ENCODE measurements at places on chromosomes 2 and 18.

DNA sequence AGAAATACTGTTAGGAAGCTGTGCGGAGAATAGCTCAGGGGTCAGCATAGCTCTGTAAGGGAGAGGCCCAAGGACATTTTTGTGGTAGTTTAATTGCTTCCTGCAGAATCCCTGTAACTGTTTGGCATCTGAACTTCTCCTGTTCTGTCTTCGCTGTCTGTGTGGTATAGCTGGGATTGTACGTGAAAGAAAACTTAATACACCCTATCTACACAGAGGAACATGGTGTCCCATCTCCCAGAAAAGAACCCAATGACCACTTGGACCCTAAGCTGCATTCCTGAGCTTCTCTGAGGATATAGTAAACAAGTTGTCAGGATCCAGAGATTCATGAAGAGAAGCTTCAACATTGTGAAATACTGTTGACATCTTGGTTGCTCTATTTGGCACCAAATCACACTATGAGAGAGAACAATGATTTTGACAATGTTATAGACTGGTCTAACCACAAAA is 81.3 kb downstream of the CDC42EP3 start:
- no peak for DNase-seq

DNA sequence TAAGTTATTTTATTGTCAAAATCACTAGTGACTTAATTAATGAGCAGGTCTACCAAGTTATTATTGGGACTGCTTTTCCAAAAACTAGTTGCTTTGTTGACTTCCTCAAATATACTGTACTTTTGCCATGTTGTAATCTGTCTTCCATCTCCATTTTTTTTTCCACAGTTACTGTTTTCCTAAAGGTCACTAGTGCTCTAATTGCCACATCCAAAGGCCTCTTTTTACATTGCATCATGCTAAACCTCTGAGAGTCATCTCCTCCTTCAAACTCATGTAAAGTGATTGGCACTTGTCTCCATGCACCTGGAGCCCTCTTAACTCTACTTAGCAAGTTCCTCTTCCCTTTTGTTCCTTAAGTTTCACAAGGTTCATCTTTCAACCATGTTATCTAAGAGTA is 11.8 kb downstream of the PMAIP1 start:
- DNase-seq = no peak

DNA sequence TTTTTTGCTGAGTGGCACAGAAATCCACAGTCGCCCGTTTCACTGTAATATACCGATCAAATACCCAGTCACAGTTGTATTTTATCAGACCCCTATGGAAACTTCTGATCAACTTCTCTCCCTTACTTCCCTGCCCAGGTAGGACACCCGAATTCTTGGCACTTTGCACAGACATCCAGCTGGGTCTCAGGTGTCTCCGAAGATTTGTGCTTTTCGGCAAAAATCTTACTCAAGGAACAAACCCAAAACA is 596 bp downstream of the MREG start:
- no peak for DNase-seq

GRCh38 chr2:223180463-223180862 is 128.5 kb downstream of the KCNE4 start:
- no peak for DNase-seq

- no peak for DNase-seq
Observed at GRCh38 chr2:173958198-173958846, 6.9 kb downstream of the SP3 start.

GRCh38 chr2:102042196-102043081 is 50.7 kb downstream of the IL1R2 start:
- DNase-seq = no peak

- no peak for DNase-seq
Observed at GRCh38 chr18:33901894-33902512, 322.7 kb downstream of the NOL4 start.

GRCh38 chr2:179268277-179268925 is 3.8 kb upstream of the SESTD1 start:
- no peak for DNase-seq

- no peak for DNase-seq
Observed at GRCh38 chr18:56559044-56559443, 79.3 kb downstream of the TXNL1 start.

DNA sequence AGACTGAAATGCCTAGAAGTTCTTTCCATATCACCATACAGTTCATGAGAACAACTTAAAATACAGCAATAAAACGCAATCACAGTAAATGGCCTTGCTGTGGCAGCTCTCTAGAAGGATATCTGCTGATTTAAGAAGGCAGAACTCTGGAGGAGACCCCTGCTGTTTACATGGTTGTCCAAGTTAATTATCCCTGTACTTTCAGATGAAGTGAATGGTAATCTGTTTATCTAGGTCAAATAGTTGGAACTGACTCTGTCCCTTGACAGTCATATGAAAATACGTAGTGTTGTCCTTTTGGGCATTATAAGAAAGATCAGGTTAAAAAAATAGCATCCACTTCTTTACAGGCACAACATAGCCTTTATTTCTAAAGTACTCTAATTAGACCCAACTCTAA is 115.6 kb downstream of the COLEC12 start:
- no peak for DNase-seq

DNA sequence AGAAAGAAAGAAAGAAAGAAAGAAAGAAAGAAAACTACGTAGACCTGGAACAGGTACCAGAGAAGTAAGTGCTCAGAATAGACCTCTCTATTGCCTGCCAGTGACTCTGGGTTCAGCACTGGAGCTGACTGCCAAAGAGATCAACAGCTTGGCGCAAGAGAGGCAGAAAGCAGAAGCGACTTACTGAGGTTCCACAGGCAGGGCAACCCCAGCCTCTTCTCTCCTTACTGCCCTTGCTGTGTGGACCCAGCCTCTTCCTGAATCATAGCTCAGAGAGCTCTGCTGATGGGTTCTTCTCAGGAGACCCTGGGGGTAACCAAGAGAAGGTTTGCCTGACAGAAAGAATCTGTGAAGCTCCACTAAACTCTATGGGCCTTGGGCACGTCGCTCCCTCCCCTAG is 7.1 kb downstream of the CAPN13 start:
- DNase-seq = no peak

DNA sequence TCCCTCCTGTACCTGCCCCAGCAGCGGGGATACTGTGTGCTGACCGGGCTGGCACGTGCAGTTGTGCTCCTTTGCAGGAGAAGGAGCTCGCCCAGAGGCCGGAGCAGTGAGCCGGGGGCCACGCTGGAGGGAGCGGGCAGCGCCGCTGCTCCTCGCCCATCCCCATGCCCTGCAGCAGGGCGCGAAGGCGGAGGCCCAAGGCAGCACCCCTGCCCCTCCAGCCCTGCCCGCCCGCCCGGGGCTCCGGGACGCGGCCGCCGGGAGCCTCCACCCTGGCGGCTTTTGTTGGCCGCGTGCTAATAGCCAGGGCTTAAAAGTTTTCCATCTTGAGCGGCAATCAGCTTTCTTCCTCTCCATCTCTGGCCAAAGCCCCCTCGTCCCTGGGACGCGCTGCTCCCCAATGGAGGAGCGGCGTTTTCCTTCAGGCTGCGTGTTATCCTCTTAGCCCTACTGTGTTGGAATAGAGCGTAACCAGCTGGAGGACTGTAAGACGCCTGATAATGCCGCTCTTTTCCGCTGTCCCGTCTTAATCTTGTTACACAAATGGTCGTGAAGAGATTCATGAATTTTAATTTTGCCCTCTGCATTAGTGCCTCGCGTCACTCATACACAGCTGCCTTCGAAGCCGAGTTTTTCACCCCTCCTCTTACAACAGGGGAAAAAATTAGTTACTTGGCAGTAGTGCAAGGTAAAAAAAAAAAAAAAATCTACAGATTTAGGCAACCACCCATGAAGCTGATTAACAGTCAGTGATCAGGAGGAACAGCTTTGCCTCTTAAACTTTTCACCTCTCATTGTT is 172.9 kb upstream of the SIX3 start:
- DNase-seq = peak; percentile 85

All from NCI-H524 (cell line).